Glomerular endothelial cell (primary cell): ENCODE measurements at places on chromosomes 7 and 10.

GRCh38 chr7:154853063-154853726 is 149.7 kb downstream of the PAXIP1 start:
- DNase-seq, result no peak

GRCh38 chr10:60271319-60272040 is 118.2 kb downstream of the ANK3 start:
- DNase-seq, result no peak

- DNase-seq, result no peak
Measured at GRCh38 chr7:1950452-1951158, 280.5 kb downstream of the ELFN1 start.

DNA sequence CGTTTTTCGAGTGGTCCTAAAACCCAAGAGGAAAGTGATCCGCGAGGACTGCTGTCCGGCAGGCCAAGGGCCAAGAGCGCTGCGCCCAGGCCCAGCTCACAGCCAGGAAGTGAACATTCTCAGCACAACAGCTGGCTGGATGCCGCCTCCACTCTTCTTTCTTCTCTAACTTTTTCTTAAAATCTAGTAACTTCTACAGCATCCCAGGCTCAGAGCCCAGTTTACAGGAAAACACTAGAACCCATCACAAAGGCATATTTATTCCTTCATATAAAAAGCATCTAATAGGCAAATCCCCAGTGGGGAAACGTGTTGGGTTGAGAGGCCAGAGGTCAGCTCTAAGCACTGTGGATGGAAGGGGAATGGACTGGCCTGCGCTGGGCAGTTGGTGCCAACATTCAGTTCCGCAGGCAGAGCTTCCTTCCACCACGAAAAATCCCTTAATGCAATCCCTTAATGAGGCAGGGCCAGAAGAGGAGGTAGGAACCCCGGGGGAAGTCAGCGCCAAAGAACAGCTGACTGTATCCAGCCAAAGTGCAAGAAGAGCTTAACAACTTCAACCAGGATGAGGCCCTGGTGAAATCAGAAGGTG is 74.8 kb downstream of the ZRANB1 start:
- DNase-seq, result no peak

DNA sequence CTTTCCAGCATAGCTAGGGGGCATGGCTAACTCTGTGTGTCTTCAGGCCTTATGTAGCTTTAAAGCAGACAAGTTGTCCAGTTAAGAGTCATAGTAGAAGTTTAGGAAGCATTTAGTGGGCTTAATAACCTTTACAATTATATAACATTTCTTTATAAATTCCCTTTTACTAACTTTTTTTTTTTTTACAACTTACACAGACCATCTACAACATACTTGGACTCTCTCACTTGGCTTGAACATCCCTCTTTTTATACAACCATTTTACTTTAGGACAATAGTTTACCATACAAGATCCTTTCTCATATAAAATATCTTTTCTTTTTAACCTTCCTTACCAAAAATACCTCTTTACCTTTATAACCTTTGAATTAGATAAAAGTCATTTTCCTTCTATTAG is 26.3 kb downstream of the SP4 start:
- DNase-seq, result no peak

DNA sequence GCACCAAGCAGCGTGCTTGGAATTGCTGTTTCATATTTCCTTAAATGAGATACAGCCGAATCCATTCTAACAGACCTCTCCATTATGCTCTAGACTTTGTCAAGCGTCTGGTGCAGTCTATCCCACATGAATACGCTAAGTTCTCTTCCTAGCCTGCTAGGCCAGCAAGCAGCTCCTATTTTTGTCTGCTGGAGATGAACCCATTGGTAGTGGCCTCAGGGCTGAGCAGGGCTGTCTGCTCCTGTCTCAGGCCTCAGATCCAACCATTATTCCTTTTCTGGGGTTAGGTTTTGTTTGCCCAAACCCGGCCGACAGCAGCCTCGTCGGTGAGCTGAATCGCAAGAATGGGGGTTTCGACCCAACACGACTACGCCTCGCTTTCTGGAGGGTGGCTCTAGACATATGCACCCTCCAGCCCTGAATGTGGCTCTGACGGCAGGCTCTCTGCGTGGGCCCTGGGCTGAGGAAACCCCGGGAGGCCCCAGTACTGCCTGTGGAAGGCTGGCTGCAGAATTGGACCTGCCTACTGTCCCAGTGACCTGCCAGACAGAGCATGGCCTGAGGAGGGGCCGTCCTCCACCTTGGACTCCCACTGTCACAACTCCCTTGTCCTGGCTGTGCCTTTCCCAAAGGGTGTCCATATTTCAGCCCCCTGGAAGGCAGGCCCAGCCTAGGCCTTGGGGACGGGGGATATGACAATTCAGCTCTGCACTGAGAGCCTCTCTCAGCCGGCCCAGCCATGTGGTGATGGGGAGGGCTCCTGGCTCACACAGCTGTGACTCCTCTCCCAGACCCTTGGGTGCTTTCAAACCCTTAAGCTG is 267.9 kb upstream of the TCERG1L start:
- no peak for DNase-seq

GRCh38 chr10:24669285-24669852 is 54.3 kb downstream of the ARHGAP21 start:
- no peak for DNase-seq

- no peak for DNase-seq
Measured at GRCh38 chr10:60009710-60010383, 103.5 kb upstream of the CCDC6 start.

GRCh38 chr7:30068117-30068516 is 39.9 kb downstream of the PLEKHA8 start:
- no peak for DNase-seq

DNA sequence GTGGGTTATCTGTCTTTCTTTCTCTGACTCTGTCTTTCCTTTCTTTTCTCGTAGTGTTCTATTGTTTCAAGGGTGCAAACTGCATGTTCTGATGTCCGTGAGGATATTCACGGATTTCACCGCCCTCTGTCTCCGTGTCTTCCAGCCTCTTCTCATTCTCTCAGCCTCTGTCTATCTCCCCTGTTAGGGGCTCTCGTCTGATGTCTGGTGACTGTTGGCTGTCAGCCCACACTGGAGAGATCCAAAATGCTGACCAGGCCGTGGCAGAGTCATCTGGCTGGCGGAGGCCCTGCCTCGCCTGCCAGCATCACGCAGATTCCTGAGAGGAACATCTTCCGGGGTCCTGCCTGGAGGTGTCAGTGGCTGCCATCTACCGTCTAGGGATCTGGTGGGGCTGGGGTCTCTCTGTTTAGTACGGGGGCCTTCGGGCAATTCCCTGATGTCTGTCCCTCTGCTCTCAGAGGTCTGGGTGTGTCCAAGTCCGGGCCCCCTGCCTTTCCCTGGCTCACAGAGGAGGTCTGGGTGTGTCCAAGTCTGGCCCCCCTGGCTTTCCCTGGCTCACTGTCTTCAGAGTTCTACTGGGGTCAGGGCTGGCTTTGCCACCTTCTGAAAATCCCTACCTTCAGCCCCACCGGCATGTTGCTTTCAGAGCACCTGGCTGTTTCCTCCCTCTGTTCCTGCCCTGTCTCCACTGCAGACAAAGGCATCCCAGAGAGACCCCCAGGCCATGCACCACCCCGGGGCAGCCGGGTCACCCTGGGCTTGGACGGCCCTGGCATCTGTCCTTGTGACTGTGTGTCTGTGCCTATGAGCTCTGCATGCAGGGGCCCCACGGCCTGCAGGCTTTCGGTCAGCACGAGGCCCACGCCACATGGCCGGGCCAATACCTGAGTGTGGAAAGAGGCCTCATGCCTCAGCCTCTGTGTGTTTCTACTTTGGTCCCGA is 14.0 kb upstream of the SCART1 start:
- DNase-seq, result no peak

DNA sequence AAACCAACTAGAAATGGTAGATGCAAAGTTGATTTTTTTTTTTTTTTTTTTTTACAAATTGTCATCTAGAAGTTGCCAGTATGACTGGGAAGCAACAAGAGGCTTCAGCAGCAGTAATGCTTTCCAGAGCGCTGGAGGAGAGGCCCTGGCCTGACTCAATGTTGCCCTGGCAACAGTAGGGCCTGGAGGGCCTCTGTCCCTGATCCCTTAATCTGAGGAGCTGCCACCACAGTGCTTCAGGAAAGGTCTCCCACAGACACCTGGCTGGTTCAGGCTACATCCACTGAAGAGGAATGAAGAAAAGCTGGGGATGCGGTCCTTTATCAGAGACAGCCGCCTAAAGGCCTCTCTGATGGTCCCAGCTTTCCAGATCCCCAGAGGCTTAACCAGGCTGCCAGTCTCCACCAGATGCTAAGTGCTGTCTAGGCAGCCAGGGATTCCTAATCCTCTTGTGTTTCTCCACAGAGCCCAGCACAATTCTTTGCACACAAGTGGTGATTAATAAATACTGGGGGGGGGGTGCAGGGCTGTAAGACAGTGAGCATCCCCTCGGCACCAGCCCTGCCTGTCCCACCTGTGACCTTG is 33.7 kb downstream of the ZNF777 start:
- DNase-seq, result no peak
